ENCODE measurements at places on chromosomes 16 and 17.

- no peak for DNase-seq
Measured at GRCh38 chr16:1746693-1747195, 24.6 kb downstream of the NME3 start.

- DNase-seq: no peak
Measured at GRCh38 chr16:10745841-10746240, 2.2 kb downstream of the NUBP1 start.

DNA sequence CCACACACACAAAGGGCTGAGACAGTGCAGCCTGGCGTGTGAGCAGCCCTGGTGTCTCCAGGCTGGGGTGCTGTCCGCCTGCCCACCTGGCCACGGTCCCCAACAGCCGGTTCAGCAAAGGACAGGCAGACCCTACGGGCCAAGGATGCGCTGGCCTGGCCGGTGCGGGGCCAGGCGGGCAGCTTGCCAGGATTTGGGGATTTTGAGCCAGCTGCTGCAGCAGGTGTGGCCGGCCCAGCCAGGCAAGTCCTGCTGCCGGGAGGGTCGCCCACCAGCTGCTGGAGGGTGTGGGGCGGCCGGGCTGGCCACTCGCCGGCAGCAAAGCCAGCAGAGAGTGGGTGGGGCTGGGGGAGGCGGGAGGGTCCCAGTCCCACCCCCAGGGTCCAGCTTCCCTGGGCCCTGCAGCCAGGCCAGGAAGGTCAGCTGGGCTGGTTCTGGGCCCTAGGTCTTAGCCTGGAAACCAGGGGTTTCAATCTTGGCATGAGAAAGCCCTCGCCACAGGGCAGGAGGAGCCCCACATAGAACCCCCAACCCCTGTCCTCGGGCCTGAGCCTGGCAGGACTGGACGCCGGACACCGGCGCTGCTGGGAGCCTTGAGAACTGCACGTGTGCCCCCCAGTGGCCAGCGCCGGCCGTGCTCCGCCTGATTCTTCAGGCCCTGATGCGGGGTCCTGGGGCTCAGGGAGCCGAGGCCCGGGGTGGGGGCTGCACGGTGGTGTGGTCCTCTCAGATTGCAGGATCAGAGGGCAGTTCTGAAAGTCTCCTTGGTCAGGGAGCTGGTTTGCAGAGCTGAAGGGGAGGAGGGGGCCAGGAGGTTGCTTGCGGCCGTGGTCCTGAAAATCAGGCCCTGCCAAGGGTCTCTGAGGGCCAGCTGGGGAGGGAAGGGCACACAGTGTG, 17.6 kb upstream of the SSTR5 start:
- DNase-seq: no peak

GRCh38 chr16:59964232-59964924, 1230.3 kb upstream of the GOT2 start:
- no peak for DNase-seq

GRCh38 chr16:48126801-48127644, 28.8 kb downstream of the ABCC12 start:
- DNase-seq: peak; percentile 96
